ENCODE measurements at places on chromosomes 1 and 21. TPM values are rescaled to one million over a fixed set of nuclear protein-coding genes. Genes with fewer than 3 reads are reported as not detected.

Gene CLDN17
- total RNA-seq, result not detected

Gene CYP4X1
- total RNA-seq, result not detected

- H3K36me3 ChIP-seq, result no peaks in the 10 kb centered on the region
- no peaks in the 10 kb centered on the region for H3K4me1 ChIP-seq
- DNase-seq, result no peak
- H3K27ac ChIP-seq, result no peak overlapping the region
Measured at GRCh38 chr1:53992085-53992874, 25.7 kb downstream of the LDLRAD1 start.

- no peak overlapping the region for H3K4me3 ChIP-seq
- H3K4me1 ChIP-seq, result no peaks in the 10 kb centered on the region
- no peaks in the 10 kb centered on the region for H3K36me3 ChIP-seq
- DNase-seq, result no peak
- no peak overlapping the region for H3K27ac ChIP-seq
- H3K27me3 ChIP-seq, result no peaks in the 10 kb centered on the region
Measured at GRCh38 chr1:193309936-193310475, 123.6 kb upstream of the B3GALT2 start.

DNA sequence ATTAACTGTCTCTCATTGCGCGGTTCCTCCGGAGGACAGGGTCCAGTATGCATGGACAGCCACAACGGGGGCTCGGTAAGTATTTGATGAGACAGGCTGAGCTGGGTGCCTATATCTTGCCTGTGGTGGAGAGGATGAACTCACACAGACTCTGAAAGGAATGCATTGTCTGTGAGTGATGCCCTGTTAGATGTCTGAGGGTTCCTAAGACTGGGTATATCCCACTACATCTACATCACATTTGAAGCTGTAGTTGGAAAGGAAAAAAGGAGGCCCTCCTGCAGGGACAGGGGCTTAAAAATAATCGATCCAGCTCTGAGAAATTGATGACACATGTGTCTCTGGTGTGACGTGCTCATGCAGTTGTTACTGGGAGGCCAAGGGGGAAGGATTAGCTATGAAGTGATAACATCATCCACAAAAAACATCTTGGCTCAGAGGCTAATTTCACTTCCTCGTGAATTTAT is 1.9 kb downstream of the ADARB1 start:
- peaks cover 25% of the 10 kb centered on the region for H3K4me1 ChIP-seq
- H3K36me3 ChIP-seq, result no peaks in the 10 kb centered on the region
- DNase-seq, result no peak
- no peak overlapping the region for H3K27ac ChIP-seq
- H3K4me3 ChIP-seq, result no peak overlapping the region

- no peak overlapping the region for H3K27ac ChIP-seq
- H3K36me3 ChIP-seq, result no peaks in the 10 kb centered on the region
- no peak overlapping the region for H3K4me3 ChIP-seq
- peaks cover 10% of the 10 kb centered on the region for H3K4me1 ChIP-seq
- no peaks in the 10 kb centered on the region for H3K27me3 ChIP-seq
Measured at GRCh38 chr1:201731142-201731541, 97.8 kb upstream of the IPO9 start.

- H3K4me1 ChIP-seq, result no peaks in the 10 kb centered on the region
- H3K27me3 ChIP-seq, result no peaks in the 10 kb centered on the region
- no peak overlapping the region for H3K4me3 ChIP-seq
- no peak overlapping the region for H3K27ac ChIP-seq
- H3K36me3 ChIP-seq, result no peaks in the 10 kb centered on the region
- DNase-seq, result no peak
Measured at GRCh38 chr1:65470766-65471165, 50.3 kb downstream of the LEPR start.

- DNase-seq, result no peak
- no peaks in the 10 kb centered on the region for H3K27me3 ChIP-seq
- H3K27ac ChIP-seq, result no peak overlapping the region
Measured at GRCh38 chr1:153928245-153928644, 5.5 kb upstream of the GATAD2B start.
